NCI-H2081 (cell line): ENCODE measurements at places on chromosomes 11 and 22.

- DNase-seq = no peak
These were observed 113.2 kb downstream of the TMEM135 start for GRCh38 chr11:87150936-87151335.

DNA sequence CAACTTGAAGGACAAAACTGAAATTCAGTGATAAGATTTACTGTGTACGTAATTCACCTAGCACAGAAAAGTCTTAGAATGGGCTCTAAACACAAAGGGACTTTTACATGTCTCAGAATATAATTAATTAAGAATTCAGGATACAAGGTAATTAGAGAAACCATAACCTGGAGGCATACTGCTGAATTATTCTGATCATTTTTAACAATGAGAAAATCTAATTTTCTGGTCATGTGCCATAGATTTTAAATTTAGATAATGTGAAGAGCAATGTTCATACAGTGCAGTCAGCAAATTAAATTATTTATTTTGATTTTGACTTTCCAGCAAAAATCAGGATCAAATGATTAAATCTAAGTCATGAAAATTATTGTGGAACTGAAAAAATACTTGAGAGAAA, 67.0 kb upstream of the MTNR1B start:
- DNase-seq = no peak

DNA sequence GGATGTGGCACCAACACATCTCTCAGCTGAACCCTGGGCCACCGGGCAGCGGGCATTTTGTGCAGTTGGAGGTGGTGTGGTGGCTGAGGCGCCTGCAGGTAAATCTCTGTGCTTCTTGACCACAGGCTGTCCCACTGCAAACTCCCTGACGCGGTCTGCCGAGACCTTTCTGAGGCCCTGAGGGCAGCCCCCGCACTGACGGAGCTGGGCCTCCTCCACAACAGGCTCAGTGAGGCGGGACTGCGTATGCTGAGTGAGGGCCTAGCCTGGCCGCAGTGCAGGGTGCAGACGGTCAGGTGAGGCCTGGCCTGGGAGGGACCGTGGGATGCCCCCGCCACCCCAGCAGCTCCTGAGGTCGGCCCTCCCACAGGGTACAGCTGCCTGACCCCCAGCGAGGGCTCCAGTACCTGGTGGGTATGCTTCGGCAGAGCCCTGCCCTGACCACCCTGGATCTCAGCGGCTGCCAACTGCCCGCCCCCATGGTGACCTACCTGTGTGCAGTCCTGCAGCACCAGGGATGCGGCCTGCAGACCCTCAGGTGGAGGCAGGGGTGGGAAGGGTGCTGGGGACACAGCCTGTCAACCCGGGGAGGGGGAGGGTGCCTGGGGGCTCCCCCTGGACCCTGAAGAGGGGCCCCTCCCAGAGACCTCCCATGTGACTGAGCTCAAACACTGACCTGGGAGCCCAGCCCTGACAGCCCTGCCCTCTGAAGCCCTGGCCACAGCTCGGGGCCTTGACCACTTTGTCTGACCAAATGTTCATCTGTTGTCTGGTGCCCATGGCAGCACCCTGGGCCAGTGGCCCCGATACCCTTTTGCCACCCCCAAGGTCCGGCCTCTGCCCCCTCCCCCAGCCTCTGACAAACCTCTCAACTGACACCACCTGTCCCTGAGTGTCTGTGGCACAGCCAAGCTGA, 4.6 kb upstream of the PGGHG start:
- no peak for DNase-seq

DNA sequence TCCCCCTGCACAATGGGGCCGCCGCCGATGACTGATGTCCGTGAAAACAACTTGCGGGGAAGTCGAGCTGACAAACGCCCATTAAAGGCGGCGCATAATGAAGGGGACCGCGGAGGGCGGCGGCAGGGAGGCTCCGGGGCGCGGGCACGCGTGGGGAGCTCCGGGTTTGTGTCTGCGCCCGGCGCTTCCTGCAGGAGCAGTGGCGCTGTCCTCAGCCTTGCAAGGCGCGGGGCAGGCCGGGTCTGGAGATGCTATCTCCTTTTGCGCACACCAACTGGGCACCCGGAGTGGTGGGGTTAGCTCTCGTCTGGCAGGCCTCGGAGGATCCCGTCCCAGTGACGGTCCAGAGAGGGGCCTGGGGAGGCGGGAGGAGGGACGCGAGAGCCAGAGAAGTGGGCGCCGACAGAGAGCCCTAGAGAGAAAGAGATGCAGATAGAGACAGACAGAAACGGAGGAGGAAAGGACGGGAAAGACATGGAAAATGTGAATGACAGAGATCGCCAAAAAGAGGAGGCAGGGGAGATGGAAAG, 390 bp upstream of the FGF3 start:
- no peak for DNase-seq

DNA sequence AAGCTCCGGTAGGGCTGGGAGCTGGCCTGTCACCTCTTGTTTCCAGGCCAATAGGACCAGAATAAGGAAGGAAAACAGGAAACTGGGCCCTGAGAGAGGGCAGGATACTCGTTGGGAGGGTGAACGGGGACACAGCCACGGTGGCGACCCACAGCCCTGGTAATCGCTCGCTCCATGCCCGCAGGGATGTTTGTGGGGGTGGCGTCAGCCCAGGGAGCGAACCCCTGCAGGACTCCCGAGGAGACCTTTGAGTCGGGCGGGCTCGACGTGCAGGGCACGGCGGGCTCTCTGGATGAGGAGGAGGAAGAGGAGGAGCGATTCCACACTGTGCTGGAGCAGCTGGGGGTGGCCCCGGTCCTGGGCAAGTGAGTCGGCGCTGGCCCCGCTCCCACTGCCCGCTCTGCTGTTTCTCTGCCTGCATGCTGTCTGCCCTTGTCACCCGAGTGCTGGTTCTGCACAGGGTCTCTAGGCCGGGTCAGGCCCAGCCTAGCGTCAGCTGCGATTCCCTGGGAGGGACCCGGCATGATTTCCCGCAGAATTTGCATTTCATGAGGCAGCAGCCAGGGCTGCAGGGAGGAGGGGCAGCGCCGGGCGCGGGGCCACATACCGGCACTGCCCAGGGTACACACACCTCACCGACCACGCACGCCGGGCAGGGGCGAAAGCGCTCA, 1.6 kb downstream of the CRACR2B start:
- no peak for DNase-seq

- DNase-seq = no peak
These were observed 819 bp upstream of the KCNQ1OT1 start for GRCh38 chr11:2700415-2701211.

GRCh38 chr11:65606876-65607613, 7.0 kb downstream of the MAP3K11 start:
- DNase-seq = peak; percentile 30

DNA sequence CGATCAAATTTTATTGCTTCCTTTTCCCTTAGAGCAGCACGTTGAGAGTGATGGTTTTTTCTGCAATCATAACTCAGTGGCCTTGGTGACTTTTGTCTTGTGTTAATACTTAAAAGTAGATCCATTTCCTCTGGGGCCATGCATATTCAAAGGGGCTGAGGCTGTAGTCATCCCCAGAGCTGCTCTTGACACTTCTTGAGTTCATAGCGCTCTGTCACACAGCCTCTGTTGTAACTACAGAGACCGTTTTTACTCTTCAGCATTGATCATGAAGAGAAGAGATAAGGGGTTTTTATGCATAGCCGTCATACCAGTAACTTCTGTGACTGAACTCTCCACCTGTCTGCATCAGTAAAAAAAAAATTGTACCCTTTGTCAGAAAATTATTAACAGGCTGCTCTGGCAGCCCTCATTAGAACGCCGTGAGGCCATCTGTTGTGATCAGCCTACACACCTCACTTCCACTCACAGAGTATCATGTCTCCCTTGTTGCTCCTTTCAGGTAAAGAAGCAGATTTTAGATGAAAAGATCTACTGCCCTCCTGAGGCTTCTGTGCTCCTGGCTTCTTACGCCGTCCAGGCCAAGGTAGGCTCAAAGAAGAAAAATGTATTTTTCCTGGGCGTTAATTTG, 38.4 kb downstream of the NF2 start:
- no peak for DNase-seq

- DNase-seq = no peak
These were observed 23.6 kb downstream of the ADM start for GRCh38 chr11:10328314-10329098.
